ENCODE measurements at places on chromosomes 2 and 18.

- peak; percentile 73 for DNase-seq
Measured at GRCh38 chr2:101341421-101341820, 32.9 kb upstream of the RNF149 start.

DNA sequence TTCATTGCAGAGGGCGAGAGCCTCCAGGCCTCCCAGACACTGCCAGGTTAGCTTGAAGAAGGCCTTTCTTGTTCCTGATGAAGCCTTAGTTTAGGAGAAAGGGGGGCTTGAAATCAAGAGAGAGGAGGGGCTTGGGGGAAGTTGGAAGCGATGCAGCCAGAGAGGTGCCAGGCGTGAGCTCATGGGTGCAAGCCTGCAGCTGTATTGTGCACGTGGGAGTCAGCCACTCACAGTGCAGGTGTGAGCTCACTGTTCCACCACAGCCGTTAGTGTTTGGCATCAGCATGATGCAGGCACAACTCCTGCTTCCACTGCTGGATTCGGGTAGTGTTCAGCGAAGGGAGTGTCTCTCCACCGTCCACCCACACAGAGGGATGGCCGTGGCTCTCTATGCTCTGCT is 68.4 kb upstream of the ALPP start:
- DNase-seq = peak; percentile 60

DNA sequence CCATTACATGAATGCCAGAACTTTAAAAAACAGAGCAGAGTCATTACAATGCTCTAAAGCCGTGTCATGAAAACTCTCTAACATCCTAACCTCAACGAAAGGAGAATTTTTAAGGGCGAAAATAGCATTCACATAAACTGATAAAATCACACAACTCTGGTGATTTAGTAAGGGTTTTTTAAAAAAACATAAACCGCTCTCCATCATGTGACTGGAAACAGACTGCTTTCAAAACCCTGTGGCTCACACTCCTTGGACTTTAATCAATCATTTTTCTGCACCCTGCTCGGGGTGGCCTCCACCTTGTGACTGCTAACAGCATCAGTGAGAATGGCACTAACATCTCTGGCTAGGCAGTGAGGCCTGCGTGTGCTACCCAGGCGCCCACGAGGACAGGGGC is 12.1 kb downstream of the DOCK10 start:
- peak; percentile 57 for DNase-seq

DNA sequence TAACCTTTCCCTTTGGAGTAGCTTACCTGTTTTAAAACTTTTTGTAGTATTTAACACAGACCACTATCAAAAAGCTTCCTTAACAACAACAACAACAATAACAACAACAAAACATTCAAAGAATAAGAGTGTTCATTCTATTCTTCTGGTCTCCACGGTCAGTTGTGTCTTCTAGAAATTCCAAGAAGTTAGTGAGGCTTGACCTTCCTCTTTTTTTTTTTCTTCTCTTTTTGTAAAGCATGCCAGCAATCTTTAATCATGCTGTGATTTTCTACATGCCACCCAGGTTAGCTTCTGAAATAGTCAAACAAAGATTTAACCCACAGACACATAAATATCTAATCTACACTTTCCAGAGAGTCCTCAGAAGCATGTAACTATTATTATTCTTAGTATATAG is 28.4 kb upstream of the KLHL14 start:
- DNase-seq = no peak

- DNase-seq = peak; percentile 53
Measured at GRCh38 chr2:54724560-54725342, 1.3 kb downstream of the EML6 start.

- no peak for DNase-seq
Measured at GRCh38 chr2:44801289-44801840, 140.1 kb upstream of the SIX3 start.

DNA sequence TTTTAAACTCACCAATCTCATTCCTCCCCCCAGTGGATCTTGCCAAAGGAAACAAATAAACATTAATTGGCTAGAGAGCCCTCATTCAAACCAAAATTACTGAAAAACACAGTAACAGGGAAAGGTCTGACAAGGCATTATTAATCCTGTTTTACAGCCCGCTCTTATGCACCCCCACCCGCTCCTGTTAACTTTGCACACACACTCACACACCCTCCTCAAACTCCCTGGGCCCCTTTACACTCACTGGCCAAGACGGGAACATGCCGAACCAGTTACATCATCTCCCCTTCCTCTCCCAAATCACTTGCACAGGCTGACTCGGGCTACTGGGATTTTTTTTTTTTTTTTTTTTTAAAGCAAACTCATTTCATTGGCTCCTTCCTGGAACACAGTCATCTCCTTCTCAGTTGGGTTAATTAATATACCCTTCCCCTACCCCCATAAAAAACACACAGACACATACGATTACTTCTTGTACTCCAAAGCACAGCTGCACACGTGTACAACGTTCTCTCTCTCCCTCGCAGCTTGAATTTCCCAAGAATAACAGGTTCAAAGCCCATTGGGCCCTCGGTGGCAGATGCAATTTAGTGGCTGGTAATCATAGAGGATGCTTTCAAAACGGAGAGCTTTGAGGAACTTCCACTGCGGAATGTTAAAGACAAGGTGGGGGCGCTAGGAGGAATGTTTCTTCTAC is 31.8 kb downstream of the KLF7 start:
- no peak for DNase-seq

DNA sequence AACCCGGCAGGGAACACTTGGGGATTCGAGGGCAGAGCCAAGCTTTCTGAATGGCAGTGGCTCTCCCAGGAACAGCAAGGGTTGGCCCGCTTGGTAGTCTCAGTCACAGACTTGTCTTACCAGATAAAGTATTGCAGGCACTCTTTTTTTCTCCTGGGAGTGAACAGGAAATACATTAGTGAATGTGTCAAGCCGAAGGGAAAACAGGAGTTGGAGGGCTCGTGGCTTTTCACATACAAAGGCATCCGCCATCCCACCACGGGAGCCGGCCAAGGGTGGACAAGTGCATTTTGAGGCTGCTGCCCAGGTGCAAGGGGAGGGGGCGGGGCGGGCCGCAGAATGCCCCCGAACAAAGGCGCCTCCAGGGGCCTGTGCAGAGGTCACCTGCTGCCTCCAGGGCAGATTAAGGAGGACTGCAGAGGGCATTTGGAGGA is 163.3 kb upstream of the SIX3 start:
- no peak for DNase-seq

DNA sequence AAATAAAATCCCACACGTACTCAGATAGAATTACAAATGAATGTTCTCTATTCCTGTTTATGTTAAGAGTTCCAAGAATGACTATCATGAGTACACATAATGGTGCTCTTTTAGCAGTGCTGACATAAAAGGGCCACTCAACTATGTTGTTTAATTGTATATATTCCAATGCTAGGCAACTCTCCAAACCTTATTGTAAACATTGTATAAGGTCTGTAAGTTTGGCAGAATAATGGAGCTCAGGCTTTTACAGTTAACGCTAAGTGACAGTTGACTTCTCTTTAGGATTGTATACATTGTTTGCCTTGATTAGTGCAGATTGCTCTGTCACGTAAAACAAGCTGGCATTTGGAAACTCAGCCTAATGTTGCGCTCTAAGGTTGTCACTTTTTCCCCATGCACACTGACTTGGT is 20.8 kb downstream of the RBMS1 start:
- DNase-seq = no peak

Measured in stimulated activated CD8-positive, alpha-beta memory T cell treated with anti-CD3 and anti-CD28 coated beads, Interleukin-4, amount 100 ng/mL, for 48 hours (primary cell).